ENCODE measurements at places on chromosomes 11 and 22.

- DNase-seq, result no peak
Observed at GRCh38 chr11:121550247-121551030, 97.7 kb upstream of the SORL1-AS1 start.

DNA sequence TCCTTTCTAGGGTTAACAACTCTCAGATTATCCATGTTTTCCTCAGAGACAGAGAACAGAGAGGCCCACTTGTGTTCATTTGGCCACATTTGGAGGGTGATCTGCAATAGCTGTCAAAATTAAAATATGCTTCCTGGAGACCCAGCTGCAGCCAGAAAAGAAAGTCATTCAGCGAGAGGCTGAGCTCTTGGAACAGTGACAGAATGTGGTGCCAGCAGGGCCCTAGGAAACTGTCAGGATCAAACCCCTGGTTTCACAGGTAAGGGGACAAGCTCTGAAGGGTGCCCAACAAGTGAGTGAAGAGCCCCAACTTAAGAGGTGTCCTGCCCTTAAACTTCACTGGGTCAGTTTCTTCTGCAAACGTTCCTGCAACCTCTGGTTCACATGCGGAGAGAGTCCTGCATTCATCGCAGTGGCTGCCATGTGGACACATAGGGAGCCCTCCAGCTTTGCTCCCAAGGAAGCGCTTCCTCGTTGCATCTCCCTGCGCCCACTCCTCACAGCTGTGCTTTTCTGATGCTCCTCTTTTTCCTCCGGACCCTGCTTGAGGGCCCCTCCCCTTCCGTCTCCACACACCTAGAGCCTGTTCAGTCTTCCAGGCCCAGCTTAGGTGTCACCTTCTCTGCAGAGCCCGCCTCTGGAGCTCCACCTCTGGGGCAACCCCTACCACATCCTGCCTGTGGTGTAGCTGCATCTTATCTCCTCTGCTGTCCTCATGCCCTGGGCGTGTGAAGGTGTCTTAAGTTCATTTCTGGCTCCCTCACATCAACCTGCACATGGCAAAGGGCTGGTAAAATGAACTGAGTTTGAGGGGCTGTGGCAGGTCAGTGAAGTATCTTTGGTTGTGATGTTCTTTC lies 3.9 kb downstream of the UCP3 start:
- DNase-seq, result no peak

DNA sequence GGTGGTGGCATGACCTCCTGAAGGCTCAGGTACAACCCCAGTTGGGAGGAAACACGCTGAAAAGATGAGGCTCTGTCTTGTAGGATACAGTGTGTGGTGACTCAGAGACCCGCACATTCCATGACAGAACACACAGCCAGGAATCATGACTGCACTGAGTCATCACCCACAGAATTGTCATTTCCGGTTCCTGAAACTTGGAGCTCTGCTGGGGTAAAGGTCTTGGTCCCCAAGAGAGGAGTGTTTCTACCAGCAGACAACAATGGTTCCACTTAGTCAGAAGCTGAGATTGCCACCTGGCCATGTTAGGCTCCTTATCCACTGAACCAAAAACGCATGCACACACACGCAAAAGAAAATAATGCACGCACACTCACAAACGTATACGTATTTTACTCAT lies 31.5 kb upstream of the CYB5R3 start:
- peak; percentile 96 for DNase-seq

GRCh38 chr22:40178417-40179409 lies 988 bp downstream of the TNRC6B start:
- DNase-seq, result peak; percentile 68

- DNase-seq, result peak; percentile 84
Observed at GRCh38 chr11:66069715-66070603, at the start of gene PACS1. Gene PACS1 (plus strand): TSS chr11:66070272. CDS start chr11:66070487, 215 bp downstream.

DNA sequence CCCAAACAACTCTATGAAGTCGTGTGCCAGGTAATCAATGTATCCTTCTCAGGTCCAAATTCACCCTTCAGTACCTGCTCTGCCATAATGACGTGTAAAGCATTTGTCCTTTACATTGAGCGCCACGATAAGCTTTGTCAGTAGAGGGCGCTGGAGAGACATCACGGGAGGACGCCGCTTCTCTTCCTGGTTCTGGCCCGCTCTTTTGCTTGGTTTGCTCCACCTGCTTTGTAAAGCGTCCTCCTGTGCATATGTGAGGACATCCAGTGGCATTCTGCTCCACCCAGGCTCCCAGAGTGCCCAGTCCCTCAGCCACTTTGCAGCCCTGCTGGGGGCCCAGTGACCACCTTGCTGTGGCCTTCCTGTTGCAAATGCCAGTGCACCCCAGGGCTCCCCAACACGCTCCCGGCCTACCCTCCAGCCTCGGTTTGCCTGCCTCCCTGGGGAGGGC lies 61.1 kb downstream of the WT1 start:
- peak; percentile 30 for DNase-seq

DNA sequence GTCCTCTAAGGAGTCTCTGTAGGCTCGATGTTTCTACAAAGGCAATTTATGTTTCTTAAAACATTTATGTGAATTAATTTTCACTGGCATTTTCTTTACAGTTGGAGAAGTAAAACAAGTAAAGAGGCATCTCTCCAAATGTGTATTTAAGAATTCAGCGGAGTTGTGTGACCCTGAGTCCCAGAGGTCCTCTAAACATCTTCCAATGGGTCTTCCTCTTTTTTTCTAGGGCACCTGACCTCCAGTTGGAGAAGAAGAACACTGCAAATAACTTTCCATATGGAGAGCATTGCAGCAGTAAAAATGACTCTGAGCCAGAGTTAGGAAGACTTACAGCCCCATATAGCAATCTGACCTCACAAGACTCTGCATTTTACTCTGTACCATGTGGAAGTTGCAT lies 480.5 kb upstream of the RAG2 start:
- no peak for DNase-seq

DNA sequence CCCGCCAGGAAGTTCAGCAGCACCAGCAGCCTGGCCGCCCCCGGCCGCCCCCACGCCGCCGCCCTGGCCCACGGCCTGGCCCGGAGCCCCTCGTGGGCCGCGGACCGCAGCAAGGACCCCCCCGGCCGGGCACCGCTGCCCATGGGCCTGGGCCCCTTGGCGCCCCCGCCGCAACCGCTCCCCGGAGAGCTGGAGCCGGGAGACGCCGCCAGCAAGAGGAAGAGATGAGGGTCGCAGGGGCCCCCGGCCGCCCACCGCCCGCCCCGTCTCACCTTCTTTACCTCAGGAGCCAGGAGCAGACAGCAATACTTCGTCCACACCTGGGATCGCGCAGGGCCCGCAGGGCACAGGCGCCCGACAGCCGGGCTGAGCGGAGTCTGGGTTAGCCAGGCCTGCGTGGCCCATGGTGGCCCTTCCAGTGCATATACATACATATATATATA lies 115.6 kb downstream of the CACNA1I start:
- no peak for DNase-seq

DNA sequence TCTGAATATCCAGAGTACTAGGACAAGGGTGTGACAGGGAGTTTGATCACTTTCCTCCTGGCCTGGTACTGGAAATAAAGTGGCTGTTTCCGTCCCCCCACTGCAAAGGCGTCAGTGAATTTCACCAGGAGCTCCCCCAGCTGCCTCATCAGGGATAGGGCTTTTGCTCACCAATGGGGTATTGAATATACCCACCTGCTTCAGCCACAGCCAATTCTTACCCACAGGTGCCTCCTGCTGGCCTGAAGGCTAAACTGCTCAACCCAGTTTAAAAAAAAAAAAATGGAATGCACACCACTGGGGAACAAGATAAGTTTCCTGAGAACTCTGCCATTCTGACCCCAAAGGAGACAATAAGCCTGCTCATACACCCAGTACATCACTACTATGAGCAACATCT lies 65.3 kb upstream of the MS4A8 start:
- no peak for DNase-seq

DNA sequence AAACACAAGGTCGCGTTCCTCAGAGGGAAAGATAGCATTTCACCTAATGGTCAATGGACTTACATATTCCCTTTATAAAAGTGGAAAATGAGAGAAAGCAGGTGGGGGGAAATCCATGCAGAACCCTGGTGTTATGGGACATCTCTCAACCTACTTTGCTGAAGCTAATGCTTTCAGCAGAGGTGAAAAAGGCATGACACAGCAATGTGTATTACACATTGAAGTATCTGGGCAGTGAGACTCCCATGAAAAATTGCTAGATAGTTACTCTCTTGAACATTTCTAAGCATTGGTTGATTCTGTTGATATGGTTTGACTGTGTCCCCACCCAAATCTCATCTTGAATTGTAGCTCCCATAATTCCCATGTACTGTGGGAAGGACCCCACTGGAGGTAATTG lies 60.0 kb upstream of the PICALM start:
- DNase-seq, result no peak

DNA sequence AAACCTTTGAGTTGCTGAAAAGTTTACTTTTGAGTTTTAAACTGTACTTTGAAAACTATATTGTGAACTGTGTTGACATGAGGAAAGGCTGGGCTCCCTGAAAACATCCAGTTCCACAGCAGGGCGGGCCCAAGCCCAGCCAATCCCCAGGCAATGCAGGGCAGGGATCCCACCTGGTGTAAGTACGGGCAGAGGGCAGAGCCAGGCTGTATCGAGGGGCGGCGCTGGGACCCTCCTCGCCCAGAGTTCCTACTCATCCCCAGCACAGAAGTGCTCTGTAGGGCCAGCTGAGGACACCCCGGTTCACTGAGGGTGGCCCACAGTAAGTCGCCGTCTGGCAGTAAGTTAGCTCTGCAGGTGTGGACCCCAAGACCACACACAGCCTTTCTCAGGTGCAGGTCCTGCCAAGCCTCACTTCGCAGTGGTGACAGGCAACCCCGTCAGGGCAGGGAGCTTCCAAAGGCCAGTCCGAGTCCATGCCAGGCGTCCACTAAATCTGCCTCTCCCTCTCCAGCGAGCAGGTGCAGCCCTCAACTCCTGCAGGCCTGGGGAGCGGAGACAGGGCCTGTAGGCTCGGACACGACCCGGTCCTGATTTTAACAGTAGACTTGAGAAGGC lies 6.3 kb downstream of the RASSF7 start:
- no peak for DNase-seq

DNA sequence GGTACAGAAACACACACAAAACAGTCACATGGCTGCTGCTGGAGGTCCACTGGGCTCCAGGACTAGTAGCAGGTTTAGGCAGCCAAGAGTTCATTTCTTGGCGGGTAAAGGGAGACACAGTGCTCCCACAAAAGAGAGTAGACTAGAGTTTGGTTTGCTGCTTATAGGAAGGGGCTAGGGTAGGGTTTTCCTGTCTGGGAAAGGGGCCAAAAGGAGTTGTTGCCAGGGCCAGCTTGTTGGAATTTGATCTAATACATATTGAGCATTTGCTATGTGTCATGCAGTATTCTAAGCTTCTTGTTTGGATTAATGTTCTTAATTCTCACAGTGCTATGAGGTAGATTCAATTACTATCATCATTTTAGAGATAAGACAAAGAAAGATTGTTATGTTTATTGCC lies 195.1 kb upstream of the PLET1 start:
- DNase-seq, result peak; percentile 2

GRCh38 chr11:104725796-104726408 lies 172.4 kb downstream of the CASP12 start:
- DNase-seq, result no peak

GRCh38 chr22:29152045-29152953 lies 53.4 kb upstream of the EMID1 start:
- DNase-seq, result no peak

DNA sequence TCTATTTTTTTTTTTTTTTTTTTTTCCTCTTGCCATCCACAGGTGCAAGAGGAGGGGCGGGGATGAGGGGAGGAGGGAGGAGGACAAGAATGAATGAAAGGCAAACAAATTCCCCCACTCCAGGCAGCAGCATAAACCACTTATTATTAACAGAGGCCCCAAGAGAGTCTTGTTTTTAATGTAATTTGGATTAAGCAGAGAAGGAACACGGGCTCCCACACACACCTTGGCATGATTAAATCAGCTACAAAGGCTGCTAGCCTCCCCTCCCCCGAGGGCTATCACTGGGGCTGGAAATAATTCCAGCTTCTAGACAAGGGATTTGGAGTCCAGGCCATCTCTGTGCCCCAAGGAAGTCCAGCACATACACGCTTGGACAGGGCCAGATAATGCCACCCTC lies 93.4 kb upstream of the DRD2 start:
- no peak for DNase-seq

DNA sequence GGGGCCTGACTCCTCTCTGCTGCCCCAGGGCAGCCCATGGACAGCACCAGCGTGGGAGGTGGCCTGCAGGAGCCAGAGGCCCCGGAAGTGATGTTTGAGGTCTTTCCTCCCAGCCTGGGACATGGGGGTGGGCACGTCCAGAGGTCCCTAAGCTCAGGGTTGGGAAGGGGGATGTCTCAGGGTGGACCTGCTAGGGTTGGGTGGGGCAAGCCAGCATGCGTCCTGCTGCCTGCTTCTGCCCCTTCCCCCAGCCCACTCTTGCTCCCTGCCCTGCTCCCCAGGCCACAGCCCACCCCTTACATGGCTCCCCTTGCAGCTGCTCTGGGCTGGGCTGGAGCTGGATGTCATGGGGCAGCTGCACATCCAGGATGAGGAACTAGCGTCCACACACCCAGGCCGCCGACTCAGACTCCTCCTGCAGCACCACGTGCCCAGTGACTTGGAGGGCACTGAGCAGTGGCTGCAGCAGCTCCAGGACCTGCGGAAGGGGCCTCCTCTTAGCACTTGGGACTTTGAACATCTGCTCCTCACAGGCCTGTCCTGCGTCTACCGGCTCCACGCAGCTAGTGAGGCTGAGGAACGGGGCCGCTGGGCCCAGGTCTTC lies 1.3 kb downstream of the FAM180B start:
- no peak for DNase-seq

DNA sequence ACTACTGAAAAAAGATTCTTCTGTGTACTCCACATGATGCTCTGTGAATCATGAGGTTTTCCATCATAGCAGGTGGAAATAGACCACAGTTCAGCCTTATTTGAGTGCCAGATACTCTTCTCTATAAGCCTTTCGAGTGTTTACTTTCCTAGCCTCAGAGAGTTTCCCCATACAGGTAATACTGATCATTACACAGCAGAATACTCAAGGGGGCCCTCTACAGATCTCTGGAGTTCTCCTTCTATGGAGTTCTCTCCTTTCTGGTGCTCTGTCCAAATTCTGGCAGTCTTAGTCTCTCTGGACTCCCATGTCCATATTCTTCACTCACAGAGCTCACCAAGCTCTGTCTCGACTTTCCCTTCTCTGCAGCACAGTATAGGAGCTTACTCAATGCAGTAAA lies 175.7 kb upstream of the CARD18 start:
- no peak for DNase-seq

DNA sequence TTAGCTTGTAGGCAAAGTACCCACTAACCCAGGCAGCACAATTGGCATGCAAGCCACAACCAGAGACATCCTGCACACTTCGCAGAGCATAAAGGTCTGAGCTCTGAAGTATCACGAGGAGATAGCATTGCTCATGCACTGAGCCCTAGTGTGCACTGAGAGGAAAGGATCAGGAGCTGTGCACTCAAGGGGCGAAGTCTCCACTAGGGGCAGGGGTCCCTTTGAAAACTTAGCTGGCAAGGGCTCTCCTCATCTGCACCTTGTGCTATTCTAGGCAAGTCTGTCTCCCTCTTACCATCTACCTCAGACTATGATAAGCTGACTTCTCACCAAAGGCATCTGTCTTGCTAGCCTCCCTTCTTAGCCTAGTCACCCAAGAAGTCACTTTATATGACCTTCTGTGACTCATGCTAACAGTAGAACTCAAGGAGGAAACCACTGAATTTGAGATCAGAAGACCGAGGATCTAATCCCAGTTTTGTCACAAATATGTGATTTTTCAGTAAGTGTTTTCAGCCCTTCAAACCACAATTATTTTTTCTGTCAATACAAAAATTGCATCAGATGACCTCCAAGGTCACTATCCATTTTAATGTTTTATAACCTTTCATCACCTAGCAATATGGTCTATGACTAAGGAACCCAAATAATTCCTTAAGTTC lies 1078.0 kb downstream of the NTM start:
- DNase-seq, result no peak

All from fibroblast of villous mesenchyme (primary cell).